ENCODE measurements at places on chromosomes 11 and 22. TPM values are rescaled to one million over a fixed set of nuclear protein-coding genes. Genes with fewer than 3 reads are reported as not detected.

Gene XKR3
- not detected for total RNA-seq

Gene FGF4
- not detected for total RNA-seq

Gene XPNPEP3
- total RNA-seq = 12.5 TPM

Gene ASCC2
- total RNA-seq = 24.3 TPM

Gene MYRF
- 13.1 TPM for total RNA-seq

Gene LMNTD2
- 0.33 TPM for total RNA-seq

Gene HEPHL1
- not detected for total RNA-seq

Gene LSP1
- 12.1 TPM for total RNA-seq

Gene CEP126
- 2.7 TPM for total RNA-seq

Gene HNRNPUL2
- total RNA-seq = 12.2 TPM

Gene IMMP1L
- total RNA-seq = 9.1 TPM

Gene RASL10A
- total RNA-seq = 1.8 TPM

Gene UCP3
- total RNA-seq = 0.37 TPM

Gene PLAAT5
- total RNA-seq = 5.3 TPM

Gene POU2AF1
- total RNA-seq = 1.6 TPM

Gene EIF3L
- total RNA-seq = 284 TPM

Gene SYCE3
- total RNA-seq = not detected

Gene APLNR
- 6.3 TPM for total RNA-seq

Gene ARHGAP32
- 10.5 TPM for total RNA-seq

Gene SCGB1D2
- not detected for total RNA-seq

Gene DYNC2H1
- total RNA-seq = 12.7 TPM

Gene DRD4
- total RNA-seq = not detected

Measured in right atrium auricular region (tissue), 2 donors.